ENCODE measurements at places on chromosomes 7 and 10.

DNA sequence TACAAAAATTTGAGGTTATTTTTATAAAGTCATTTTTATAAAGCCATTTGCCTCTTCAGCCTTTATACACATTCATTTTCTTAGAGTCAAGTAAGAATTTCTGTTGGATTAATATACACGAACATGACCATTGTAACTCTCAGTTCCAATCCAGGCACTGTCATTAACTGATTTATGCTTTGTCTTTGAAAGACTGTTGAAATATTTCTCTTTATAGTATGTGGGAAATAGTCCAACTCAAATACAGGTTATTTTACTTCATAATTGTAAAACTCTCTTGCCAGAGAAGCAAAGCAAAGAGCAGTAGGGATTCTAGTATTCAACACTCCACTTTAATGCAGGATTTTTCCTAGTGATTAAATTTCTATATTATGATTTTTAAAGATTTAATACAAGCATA is 36.5 kb upstream of the PAPSS2 start:
- DNase-seq: no peak

GRCh38 chr10:24554036-24554435 is 169.7 kb downstream of the ARHGAP21 start:
- no peak for DNase-seq

GRCh38 chr10:91574236-91574635 is 58.6 kb downstream of the PPP1R3C start:
- DNase-seq: no peak

- DNase-seq: no peak
Observed at GRCh38 chr10:101146392-101147251, 15.5 kb downstream of the TLX1 start.

- no peak for DNase-seq
Observed at GRCh38 chr10:17923728-17924127, 28.0 kb upstream of the SLC39A12 start.

DNA sequence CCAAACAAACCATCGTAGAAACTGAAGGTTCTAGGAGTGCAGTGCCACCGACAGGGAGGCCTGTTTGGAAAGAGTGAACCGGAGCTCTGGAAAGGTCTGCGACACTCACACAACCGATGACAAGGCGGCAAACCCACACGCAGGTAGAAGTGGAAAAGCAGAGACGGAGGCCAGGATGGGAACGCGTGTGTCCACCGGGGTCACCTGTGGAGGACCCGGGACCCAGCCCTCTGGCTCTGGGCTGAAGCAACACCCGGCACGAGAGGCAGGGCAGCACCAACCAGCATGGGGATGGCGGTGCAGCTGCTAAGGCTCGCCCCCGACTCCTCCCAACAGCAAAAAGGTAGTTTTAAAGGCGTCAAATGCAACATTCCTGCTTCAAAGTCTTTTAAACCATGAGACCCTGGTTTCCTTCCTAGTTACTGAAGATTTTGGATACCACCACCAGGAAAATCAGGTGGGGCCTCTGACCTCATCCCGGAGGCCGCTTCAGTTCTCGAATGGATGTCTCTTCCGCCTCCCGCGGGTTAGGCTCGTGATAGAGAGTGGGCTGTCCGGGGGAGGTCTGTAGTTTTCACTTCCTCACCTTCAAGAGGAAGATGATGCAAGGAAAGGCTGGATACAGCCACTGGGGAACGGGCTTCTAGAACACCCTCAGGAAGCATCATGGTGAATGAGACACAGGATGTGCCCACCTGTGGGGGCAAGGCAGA is 115.5 kb downstream of the SMURF1 start:
- no peak for DNase-seq

GRCh38 chr7:45220846-45221618 is 63.4 kb downstream of the RAMP3 start:
- DNase-seq: no peak

DNA sequence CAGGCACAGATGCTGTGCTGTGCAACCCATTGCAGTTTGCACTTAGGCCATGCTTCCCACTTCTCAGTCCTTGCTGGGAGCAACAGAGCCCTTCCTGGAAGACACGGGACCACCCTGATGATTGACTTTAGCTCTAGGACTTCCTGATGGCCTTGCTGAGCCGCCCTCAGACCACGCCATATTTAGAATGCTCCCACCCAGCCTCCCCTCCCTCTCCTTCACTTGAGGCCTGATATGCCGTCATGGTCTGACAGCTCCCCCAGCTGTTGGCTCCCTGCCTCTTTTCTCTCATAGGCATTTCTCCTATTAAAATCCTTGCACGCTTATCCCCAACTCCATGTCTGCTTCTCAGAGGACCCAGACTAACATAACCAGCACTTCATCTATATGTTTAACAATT is 29.4 kb upstream of the GATAD1 start:
- DNase-seq: no peak

- no peak for DNase-seq
Observed at GRCh38 chr7:36916619-36917018, 192.3 kb upstream of the AOAH start.

- DNase-seq: no peak
Observed at GRCh38 chr10:129030996-129031843, 435.8 kb upstream of the MGMT start.

GRCh38 chr7:36571190-36571560 is 153.1 kb downstream of the AOAH start:
- DNase-seq: no peak

DNA sequence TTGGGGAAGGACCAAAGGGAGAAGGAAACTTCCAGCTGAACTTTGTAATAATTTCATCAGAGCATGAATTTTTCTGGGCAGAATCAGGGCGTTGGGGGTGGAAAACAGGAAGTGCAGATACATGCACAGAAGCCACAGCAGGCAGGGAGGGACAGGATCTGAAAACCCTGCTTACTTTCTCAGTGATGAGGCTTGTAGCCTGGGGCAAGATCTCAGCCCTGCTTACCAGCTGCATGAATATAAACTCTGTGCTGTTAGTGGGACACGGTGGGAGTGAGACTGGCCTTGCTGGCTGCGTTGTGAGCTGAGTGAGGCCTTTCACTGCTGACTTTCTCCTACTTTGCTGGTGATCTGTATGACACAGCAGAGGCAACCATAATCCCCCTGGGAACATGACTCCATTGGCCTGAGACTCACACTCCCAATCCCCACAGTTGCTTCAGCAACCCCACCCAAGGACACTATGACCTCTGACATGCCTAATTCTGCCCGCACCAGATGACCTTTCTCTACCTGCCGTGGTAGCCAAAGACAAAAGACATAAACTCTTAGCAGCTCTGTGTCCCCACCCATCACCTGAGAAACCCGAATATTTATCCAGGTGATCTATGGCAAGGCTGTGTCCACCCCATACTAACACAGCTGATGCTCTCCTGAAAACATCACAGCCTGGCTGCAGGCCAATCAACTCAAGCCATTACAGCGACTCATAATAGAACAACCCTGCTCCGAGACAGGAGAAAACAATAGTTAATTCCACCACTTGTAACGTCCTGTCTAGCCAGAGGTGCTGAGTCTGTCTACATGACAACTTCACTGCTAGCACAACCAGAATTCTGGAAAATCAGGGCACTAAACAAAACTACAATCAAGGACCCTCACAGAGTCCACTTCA is 190.7 kb upstream of the CHRM2 start:
- DNase-seq: no peak

DNA sequence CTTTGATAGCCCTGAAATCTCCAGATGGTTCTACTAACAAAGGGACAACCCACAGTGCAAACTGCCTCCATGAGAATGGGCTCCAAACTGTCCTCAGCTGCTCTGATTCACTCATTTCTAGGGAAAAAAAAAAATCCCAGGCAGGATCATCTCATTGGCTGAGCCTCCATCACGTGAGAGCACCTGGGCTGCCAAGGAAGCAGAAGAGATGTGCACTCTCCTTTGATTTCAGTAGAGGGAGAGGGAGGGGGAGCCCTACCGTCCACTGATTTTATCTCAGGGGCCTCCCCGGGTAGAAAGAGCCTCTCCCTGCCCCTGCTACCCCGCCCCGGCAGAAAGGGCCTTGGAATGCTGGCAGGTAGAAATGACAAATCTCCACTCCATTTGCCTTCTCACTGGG is 725.4 kb downstream of the PHTF2 start:
- DNase-seq: no peak

- DNase-seq: no peak
Observed at GRCh38 chr10:93032105-93032808, 28.3 kb upstream of the CYP26C1 start.

GRCh38 chr10:132986978-132987377 is 44.6 kb upstream of the CFAP46 start:
- no peak for DNase-seq

- no peak for DNase-seq
Observed at GRCh38 chr10:49579621-49580020, 30.5 kb upstream of the SLC18A3 start.

DNA sequence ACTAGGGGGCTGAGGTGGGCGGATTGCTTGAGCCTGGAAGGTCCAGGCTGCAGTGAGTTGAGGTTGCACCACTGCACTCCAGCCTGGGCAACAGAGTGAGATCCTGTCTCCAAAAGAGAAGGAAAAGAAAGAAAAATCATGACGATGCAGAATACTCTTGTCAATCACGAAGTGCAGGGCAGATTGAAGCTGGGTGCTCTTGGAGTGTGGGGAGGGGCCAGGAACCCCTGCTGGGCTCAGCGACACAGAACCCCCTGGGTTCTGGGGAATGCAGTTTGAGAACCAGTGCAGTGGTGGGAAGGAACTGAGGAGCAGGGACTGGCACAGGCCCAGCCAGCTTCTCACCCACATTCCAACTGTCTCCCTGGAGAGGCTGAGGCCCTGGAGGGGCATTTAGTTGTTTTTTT is 10.8 kb upstream of the INTS1 start:
- no peak for DNase-seq

GRCh38 chr7:51123322-51124019 is 193.1 kb downstream of the COBL start:
- DNase-seq: no peak

DNA sequence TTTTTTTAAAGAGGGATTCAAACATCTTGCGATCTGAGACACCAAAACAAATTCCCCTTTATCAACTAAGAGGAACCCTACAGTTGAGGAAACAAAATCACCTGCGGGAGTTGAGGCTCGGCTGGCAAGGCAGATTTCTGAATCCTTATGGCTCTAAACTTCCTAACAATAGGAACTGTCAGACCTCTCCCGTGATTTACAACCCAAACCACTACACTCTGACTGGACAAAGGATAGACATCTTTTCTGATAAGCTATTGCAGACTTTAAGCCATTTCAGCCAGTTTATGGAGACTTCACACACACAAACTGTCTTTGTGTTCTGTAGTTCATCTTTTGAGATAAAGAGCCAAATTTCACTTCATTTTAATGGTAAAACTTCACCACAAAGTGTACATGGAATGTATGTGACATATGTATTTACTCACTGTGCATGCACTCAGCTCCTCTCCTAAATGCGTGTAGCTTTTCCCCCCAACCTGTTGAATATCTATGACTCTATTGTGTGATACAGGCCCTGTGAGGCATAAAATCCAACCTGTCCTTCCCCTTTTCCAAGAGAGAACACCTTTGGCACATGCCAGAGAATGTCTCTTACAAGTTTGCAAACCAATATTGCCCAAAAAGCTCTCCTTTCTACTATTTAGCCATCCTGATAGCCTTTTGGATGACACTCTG is 15.4 kb upstream of the TSPAN13 start:
- DNase-seq: no peak

DNA sequence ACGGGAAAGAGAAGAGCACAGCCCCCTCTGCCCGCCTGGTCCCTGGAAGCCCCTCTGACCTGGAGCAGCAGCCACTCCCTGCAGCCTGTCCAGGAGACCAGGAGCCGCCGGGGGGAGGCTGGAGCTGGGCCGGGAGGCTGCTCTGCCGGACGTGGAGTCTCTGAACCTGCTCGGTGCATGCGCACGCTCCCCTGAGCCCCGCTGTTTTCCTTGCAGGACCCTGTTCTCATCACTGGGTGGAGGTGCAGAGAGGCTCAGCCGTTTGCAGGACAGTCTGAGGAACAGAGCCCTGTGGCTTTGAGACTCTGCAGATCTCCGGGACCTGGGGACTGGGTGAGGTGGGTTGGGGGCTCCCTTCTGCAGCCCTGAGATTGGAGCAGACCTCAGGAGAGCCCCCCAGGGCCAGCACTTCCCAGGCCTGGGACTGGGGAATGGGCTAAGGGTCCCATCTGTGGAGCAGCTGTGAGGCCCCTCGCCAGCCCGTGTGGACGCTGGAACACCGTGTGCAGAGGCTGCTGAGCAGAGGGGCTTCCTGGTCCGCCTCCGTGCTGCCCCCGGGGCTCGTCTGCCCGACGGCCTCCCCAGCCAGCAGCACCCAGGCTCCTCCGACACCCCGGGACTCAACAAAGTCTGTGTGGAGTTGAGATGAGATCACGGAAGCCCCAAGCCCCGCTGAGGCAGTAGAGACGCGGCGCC is 48.5 kb upstream of the ADGRA1 start:
- no peak for DNase-seq

DNA sequence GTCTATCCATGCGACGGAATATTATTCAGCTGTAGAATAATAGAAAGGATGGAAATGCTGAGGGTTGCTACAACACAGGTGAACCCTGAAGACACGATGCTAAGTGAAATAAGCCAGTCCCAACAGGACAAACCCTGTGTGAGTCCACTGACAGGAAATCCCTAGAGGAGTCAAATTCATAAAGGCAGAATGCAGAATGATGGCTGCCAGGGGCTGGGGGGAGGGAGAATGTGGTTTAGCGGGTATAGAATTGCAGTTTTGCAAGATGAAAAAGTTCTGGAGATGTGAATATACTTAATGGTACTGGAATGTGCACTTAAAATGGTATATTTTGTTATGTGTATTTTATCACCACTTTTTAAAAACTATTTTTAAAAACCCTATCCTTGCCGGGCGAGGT is 36.9 kb upstream of the DOCK1 start:
- DNase-seq: no peak

- DNase-seq: no peak
Observed at GRCh38 chr7:139294951-139295575, 46.1 kb upstream of the FMC1 start.

DNA sequence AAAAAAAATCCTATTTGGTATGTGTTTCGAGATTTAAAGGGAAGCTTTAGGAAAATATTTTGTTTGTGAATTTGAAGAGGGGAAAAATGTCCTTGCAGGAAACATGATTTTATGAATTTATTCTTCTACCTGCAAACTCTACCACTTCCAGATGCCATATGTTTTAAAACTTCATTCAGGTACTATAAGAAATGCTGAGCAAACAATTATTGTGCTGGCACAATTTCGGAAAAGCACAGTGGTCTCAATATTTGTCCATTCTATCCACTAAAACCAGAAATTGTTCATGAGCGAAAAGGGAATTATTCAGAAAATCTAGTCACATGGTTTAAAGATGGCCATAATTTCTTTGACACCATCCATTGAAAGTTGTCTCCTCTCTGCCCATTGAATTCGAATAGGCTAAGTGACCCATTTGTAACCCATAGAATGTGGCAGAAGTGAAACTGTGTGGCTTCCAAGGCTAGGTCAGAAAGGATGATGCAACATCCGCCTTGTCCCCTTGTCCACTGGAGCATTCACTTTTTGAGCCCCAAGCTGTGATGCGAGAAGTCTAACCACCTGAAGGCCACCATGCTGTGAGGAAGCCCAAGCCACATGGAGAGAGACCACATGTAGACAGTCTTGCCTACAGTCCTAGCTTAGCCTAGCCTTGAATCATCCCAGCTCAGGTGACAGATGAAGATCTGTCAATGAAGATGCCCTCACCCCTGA is 189.8 kb upstream of the PRKCQ start:
- no peak for DNase-seq

GRCh38 chr10:30038781-30039536 is 20.4 kb downstream of the JCAD start:
- no peak for DNase-seq

GRCh38 chr10:45096001-45096400 is 95.3 kb downstream of the ZNF22 start:
- DNase-seq: no peak

GRCh38 chr10:22042557-22043326 is 39.2 kb upstream of the DNAJC1 start:
- no peak for DNase-seq

GRCh38 chr10:35690534-35690933 is 48.4 kb upstream of the FZD8 start:
- DNase-seq: no peak

All from SJSA1 (cell line).